Naive B cell (primary cell): ENCODE measurements at places on chromosomes 7 and 10. TPM values are rescaled to one million over a fixed set of nuclear protein-coding genes. Genes with fewer than 3 reads are reported as not detected.

- H3K27me3 ChIP-seq, result peaks cover 44% of the 10 kb centered on the region
- H3K4me3 ChIP-seq, result no peak overlapping the region
Measured at GRCh38 chr10:110759523-110759922, 112.2 kb upstream of the PDCD4 start.

GRCh38 chr10:4698075-4698474, 127.9 kb upstream of the AKR1E2 start:
- no peaks in the 10 kb centered on the region for H3K27me3 ChIP-seq
- no peak overlapping the region for H3K4me3 ChIP-seq
- H3K4me1 ChIP-seq, result no peaks in the 10 kb centered on the region

GRCh38 chr10:73898730-73899410, 12.1 kb upstream of the PLAU start:
- H3K27me3 ChIP-seq, result peaks cover 15% of the 10 kb centered on the region
- H3K4me3 ChIP-seq, result no peak overlapping the region

GRCh38 chr10:114548662-114549061, 109.4 kb downstream of the ABLIM1 start:
- no peaks in the 10 kb centered on the region for H3K27me3 ChIP-seq
- peaks cover 34% of the 10 kb centered on the region for H3K4me1 ChIP-seq
- no peak overlapping the region for H3K27ac ChIP-seq

- H3K4me3 ChIP-seq, result no peak overlapping the region
- H3K36me3 ChIP-seq, result no peaks in the 10 kb centered on the region
- no peak overlapping the region for H3K27ac ChIP-seq
- no peak for DNase-seq
- H3K27me3 ChIP-seq, result no peaks in the 10 kb centered on the region
Measured at GRCh38 chr10:62133618-62134017, 135.0 kb downstream of the RTKN2 start.

GRCh38 chr7:1367501-1368183, 91.6 kb downstream of the MICALL2 start:
- peaks cover 10% of the 10 kb centered on the region for H3K36me3 ChIP-seq
- peaks cover 70% of the 10 kb centered on the region for H3K27me3 ChIP-seq
- DNase-seq, result no peak
- no peak overlapping the region for H3K27ac ChIP-seq

DNA sequence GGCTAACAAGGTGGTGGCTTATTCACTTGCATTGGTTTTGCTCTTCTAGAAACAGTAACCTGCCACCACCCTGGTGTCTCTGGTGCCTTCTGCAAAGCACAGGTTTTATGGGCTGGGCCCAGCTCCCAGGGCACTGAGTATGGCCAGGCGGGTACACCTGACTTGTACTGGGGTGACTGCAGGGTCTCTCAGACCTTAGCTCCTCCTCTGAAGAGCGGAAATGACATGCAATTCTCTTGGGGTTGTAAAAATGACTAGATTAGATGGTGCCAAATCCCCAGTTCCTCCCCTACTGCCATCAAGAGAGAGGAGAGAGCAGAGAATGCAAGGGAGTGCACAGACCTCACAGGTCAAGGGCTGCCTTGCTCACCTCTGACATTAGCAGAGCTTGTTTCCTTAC, 14.7 kb downstream of the ESYT2 start:
- H3K4me1 ChIP-seq, result peaks cover 68% of the 10 kb centered on the region
- peak overlapping the region; percentile 79 for H3K4me3 ChIP-seq
- H3K36me3 ChIP-seq, result no peaks in the 10 kb centered on the region
- DNase-seq, result peak; percentile 33
- H3K27ac ChIP-seq, result peak overlapping the region; percentile 74
- no peaks in the 10 kb centered on the region for H3K27me3 ChIP-seq

GRCh38 chr7:154767142-154767541, 235.8 kb downstream of the PAXIP1 start:
- no peaks in the 10 kb centered on the region for H3K4me1 ChIP-seq
- no peak for DNase-seq
- no peaks in the 10 kb centered on the region for H3K36me3 ChIP-seq
- no peaks in the 10 kb centered on the region for H3K27me3 ChIP-seq
- no peak overlapping the region for H3K4me3 ChIP-seq

DNA sequence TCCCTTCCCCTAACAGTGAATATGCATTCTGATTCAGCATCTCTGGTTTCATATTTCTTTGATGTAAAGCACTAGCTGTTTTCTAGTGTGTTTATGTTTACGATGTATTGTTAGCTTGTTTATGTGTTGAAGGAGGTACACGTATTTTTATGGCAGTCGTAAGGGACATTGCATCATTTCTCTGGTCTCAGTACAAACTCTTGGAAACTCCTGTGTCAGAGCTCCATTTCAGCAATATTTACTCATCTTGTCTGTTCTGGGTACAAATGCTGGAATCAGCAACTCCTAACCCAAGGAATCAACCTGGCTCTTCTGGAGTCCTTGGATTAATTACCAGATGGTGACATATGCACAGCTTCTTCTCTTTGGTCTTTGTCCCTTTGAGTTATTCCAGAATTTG, 270.0 kb upstream of the PLXDC2 start:
- DNase-seq, result no peak
- H3K27me3 ChIP-seq, result no peaks in the 10 kb centered on the region
- no peak overlapping the region for H3K27ac ChIP-seq
- no peaks in the 10 kb centered on the region for H3K4me1 ChIP-seq

DNA sequence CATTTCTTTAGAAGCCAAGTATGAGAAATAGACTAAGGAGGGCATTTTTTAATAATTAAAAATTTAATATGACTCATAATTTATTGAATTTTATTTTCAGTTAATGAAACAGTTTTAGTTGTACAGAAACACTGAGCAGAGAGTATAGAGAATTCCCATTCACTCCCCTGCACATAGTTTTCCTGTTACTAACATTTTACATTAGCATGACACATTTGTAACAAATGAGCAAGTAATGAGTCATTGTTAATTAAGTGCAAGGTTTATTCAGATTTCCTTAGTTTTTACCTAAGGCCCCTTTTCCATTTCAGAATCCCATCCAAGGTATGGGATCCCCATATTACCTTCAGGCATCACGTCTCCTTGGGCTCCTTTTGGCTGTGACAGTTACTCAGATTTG, 271.5 kb upstream of the FZD8 start:
- H3K27me3 ChIP-seq, result no peaks in the 10 kb centered on the region
- H3K36me3 ChIP-seq, result no peaks in the 10 kb centered on the region
- no peaks in the 10 kb centered on the region for H3K4me1 ChIP-seq
- no peak for DNase-seq
- H3K27ac ChIP-seq, result no peak overlapping the region
- H3K4me3 ChIP-seq, result no peak overlapping the region

DNA sequence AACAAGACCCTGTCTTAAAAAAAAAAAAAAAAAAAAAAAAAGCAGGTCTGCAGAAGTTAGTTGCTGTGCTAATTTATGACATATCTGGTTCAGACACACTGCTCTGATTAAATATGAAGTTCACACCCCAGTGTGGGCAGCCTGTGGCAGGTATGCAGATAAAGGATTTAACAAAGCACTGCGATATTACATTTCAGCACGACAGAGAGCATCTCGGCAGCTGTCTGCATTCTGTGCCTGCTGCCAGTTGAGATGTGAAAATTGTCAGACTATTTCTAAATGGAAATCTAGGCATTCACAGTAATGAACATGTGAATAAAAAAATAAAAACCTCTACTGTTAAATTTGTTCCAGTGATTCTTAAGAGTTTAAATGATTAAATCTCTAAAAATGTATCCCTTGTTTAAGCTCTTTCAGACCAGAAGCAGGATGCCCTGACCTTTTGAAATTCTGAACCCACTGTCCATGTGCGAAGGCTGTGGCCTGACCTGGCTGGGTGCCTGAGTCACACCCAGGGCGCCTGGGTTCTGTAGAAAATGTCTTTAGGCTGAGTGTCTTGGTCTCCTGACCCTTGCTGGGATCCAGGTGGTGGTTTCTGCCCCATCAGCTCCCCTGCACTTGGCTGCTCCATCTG, 272.9 kb downstream of the WDR37 start:
- H3K27me3 ChIP-seq, result peaks cover 33% of the 10 kb centered on the region
- H3K27ac ChIP-seq, result no peak overlapping the region
- H3K4me1 ChIP-seq, result peaks cover 2% of the 10 kb centered on the region
- no peaks in the 10 kb centered on the region for H3K36me3 ChIP-seq

GRCh38 chr7:131249003-131249402, 78.7 kb upstream of the MKLN1 start:
- H3K36me3 ChIP-seq, result peaks cover 17% of the 10 kb centered on the region
- H3K27ac ChIP-seq, result no peak overlapping the region
- peaks cover 25% of the 10 kb centered on the region for H3K27me3 ChIP-seq

ANKRD2 gene
- not detected for polyA plus RNA-seq

SYNPO2L gene
- polyA plus RNA-seq, result not detected

SLC13A1 gene
- polyA plus RNA-seq, result not detected

PRLHR gene
- polyA plus RNA-seq, result not detected

HTR5A gene
- polyA plus RNA-seq, result not detected

PTF1A gene
- not detected for polyA plus RNA-seq
